ENCODE measurements at places on chromosomes 6 and 20. TPM values are rescaled to one million over a fixed set of nuclear protein-coding genes. Genes with fewer than 3 reads are reported as not detected.

Gene SPTLC3
- total RNA-seq: 74.1 TPM

Gene HSPA1L
- total RNA-seq: 2.2 TPM

Gene MUC21
- not detected for total RNA-seq

Gene UBD
- total RNA-seq: not detected

Gene PRPH2
- total RNA-seq: not detected

Gene OR2J3
- total RNA-seq: not detected

Gene PCK1
- 2.8 TPM for total RNA-seq

Gene TFAP2B
- 1.9 TPM for total RNA-seq

Gene RAMACL
- 2.1 TPM for total RNA-seq

Gene PGBD1
- 0.15 TPM for total RNA-seq

Gene DNAAF9
- total RNA-seq: 7.1 TPM

Gene DACT2
- 11.8 TPM for total RNA-seq

Gene HLA-DOA
- 10.7 TPM for total RNA-seq

Gene PSORS1C1
- 5.5 TPM for total RNA-seq

Gene TGM3
- total RNA-seq: 111 TPM

Gene MAS1
- 0.05 TPM for total RNA-seq

Gene EYA2
- total RNA-seq: 2.4 TPM

DNA sequence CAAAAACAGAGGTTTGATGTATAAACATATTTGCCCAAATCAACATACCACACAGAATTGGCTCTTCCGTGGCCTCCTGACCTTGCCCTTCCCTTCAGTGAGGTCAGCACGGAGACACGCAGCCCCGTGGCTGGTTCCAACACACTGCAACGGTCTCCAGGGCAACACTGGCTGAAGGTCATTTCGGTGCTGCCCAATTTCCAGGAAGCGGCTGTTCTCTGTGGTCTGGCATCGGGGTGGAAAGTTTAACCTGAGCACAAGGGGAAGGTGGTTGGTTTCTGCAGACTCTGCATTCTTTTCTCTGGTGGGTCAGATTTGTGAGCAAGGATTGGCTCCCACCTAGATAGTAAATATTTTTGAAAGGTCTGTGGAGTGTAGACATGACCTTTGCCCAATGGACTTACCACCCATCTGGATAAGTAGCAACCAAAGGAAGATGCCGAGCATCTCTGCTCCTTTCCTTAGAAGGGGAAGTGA is 177.6 kb upstream of the PHACTR1 start:
- no peak for DNase-seq

- DNase-seq: no peak
Observed at GRCh38 chr20:61299104-61299503, 47.0 kb downstream of the CDH4 start.

- peak; percentile 46 for DNase-seq
Observed at GRCh38 chr6:160030103-160030502, 61.2 kb downstream of the IGF2R start.

DNA sequence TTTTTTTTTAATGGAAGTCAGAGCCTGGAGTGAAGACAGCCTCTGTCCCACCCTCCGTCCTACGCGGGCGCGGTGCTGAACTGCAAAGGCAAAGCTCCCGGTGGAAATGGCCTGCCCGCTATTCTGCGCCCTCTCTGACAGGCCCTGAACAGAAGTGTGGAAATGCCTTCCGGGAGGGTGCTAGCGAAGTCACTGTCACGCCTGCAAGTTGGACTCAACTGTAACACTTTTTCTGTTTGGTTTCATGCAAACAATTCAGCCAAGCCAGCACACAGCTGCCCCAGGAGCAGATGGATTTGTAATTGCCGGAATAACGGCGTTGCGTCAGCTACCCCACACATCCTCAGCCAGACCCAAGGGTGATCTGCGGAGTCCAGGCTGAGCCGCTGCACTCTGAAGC is 107.6 kb downstream of the PSMB1 start:
- peak; percentile 70 for DNase-seq

GRCh38 chr20:36060676-36061075 is 92.3 kb downstream of the CNBD2 start:
- no peak for DNase-seq

DNA sequence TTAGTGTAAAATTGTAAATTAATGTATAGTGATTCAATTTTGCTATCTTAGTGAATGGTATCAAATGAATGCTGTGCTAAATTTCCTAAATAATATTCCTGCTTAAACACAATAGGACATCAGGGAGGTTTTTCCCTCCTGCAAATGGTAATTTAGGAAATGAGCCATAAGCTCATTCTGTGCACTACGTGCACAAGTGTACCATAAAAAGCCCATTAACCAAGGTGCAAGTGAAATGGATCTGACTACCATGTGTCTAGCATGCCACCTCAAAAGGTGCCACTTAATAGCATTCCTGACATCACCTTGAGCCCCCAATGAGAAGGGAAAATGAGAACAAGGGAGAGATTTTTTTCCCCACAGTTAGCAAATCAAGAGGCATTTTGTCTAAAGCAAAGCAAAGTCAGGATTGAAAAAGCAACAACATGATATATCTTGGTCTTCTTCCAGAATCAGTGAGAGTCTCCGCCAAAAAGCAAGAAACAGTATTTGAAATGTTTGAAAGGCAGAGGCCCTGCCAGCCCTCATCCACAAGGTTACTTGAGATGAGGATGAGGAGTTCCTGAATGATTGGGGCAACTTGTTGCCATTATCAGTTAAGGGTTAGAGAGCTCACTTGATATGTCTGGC is 334.2 kb upstream of the RSPO3 start:
- no peak for DNase-seq

GRCh38 chr6:158272324-158272723 is 39.9 kb upstream of the TULP4 start:
- peak; percentile 26 for DNase-seq

GRCh38 chr6:124699038-124699437 is 263.2 kb upstream of the RNF217 start:
- no peak for DNase-seq

- DNase-seq: peak; percentile 97
Observed at GRCh38 chr20:37345339-37346235, at the start of gene SRC. TSS of gene SRC (plus strand) at chr20:37346140. CDS start at chr20:37384154, 38,014 bp downstream.

- DNase-seq: no peak
Observed at GRCh38 chr6:136117081-136117480, 133.0 kb downstream of the MTFR2 start.

DNA sequence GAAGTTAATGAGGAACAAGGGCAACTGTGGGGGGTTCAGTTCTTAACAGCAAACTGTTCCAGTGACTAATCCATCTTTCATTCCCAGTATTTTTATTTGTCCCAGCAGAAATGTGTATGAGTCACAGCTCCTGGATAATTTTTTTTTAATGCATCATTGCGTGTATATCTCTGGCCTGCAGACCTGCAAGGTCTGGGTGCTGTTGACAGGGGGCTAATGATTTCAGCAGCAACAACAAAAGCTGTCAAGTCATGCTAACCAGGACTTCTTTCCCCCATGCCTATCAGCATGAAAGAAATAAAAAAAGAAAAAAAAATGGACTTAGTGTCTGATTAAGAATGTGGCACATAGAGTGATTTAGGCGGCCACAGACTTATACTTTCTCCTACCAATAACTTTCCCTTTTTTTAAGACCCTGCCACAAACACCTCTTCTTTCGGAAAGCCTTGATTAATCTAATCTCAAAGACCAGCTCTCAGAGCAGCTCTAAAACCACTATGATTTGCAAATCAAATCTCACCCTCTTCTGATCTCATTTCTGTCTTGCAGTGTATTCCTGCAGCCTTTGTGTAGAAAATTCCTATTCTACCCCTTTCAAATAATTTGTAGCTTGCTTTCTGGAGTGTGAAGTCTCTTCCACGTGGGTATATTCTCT is 14.2 kb upstream of the PREX1 start:
- DNase-seq: no peak

DNA sequence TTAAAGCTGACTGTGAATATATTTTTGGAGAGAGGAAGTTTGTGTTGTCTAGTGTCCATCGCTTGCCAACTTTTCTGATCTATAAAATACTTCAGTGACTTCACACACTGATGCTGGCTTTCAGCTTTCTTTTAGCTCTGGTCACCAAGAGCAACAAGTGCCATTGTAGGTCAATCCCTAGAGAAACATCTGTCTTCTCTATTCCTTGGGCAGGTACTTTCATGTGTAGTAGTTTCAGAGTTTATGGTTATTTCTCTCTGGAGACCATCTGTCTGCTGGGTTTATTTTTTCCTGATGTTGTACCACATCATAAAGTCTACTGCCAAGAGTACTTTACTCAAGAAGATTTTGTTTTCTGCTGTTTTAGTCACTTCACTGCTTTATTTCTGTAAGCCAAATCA is 249.9 kb downstream of the KHDC1L start:
- DNase-seq: no peak

DNA sequence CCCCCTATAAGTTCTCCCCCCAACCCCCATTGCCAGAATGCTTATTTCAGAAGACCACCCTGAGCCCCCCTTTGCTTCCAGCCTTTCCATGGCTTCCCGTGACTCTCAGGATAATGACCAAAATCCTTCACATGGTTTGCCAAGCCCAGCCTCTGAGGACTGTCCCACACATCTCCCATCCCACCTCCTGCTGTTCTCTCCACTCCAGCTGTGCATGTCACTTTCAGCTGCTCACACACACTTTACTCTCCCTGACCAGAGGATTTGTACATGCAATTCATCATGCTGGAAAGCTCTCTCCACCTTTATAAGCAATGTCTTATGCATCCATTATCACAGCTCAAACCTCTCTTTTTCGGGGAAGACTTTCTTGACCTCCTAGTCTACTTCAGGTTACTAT is 164.2 kb downstream of the PRL start:
- DNase-seq: no peak

DNA sequence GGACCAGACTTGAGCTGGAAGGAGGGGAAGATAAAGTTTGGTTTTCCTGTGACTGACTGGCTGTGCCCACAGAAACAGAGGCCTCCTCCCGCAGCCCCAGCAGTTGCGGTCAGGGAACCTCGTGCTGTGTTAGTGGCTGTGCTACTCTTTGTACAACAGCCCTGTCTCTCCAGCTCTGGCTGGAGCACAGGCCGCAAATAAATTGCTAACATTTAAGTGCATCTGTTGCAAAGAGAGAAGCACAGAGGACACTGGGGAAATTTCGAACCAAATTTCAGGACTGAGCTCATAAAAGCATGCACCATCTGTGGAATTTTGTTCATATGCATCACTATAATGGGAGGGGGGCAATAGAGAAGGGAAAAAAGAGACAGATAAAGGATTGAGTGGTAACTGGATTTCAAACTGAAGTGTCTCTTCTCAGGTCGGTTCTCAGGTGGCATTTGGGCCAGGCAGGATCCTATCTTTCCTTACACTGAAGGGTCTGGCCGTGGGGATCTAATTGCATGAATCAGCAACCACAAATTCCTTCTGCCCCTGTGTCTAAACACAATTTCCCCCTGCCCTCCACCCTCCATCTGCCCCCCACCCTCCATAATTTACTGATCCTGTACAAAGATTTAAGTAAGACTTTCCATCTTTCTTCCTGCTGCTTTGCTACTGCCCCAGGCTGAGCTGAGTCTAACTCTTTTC is 88.9 kb upstream of the ATXN1 start:
- DNase-seq: peak; percentile 20

- DNase-seq: no peak
Observed at GRCh38 chr6:52937908-52938307, 28.4 kb upstream of the GSTA3 start.

- no peak for DNase-seq
Observed at GRCh38 chr20:40808936-40809335, 119.9 kb upstream of the MAFB start.

- DNase-seq: no peak
Observed at GRCh38 chr6:79671600-79672266, 40.6 kb downstream of the SH3BGRL2 start.

- DNase-seq: no peak
Observed at GRCh38 chr20:41643504-41643938, 25.3 kb upstream of the CHD6 start.

- DNase-seq: peak; percentile 87
Observed at GRCh38 chr20:25584905-25585704, at the start of gene NINL. TSS of gene NINL (minus strand) at chr20:25585531. CDS start at chr20:25526587, 58,944 bp downstream.

- no peak for DNase-seq
Observed at GRCh38 chr20:19987046-19987445, 30.1 kb upstream of the NAA20 start.

- DNase-seq: no peak
Observed at GRCh38 chr6:76856065-76856464, 607.2 kb downstream of the HTR1B start.

DNA sequence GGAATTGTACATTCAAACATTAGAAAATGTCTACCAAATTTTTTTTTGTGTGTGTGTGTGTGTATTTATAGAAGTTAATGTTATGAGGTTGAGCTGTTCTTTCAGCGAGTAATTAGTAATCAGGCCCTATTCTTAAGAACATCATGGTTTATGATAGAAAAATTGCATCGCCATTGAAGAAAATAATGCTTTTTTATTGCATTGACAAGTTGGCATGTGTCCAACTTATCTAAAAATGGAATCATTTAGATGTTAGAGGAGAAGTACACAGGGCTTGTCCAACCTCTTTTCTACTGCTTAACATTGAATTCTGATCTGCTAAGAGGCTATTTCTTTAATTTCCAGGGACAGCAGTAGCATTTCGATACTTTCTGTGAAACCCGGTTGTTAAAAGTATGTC is 61.6 kb upstream of the ADGRG6 start:
- no peak for DNase-seq

- DNase-seq: no peak
Observed at GRCh38 chr20:55140631-55141030, 665.2 kb downstream of the DOK5 start.

DNA sequence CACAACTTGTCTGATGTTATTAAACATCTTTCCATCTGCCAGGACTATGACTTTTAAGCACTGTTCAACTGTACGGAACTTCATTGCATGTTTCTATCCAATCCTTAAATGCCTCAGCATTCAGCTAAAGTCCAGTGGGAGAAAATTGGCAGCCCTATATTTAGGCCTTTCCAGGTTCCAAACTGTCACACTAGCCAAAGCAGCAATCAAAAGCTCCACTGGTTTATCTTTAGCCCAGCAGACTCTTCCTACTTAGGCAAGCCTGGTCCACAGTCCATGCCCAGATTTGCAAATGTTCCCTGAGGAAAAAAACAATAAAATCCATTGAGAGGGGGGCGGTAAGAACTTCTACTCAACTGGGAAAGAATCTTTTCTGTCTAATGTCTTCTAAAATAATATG is 349.1 kb upstream of the GJE1 start:
- DNase-seq: no peak

- no peak for DNase-seq
Observed at GRCh38 chr6:113697632-113698410, 159.3 kb upstream of the MARCKS start.

Data from lower leg skin (tissue), 4 donors.